Activated CD8-positive, alpha-beta memory T cell treated with anti-CD3 and anti-CD28 coated beads for 24 hours (primary cell): ENCODE measurements at places on chromosomes 7 and 10.

- DNase-seq, result no peak
Observed at GRCh38 chr10:12214763-12215218, 18.8 kb downstream of the CDC123 start.

DNA sequence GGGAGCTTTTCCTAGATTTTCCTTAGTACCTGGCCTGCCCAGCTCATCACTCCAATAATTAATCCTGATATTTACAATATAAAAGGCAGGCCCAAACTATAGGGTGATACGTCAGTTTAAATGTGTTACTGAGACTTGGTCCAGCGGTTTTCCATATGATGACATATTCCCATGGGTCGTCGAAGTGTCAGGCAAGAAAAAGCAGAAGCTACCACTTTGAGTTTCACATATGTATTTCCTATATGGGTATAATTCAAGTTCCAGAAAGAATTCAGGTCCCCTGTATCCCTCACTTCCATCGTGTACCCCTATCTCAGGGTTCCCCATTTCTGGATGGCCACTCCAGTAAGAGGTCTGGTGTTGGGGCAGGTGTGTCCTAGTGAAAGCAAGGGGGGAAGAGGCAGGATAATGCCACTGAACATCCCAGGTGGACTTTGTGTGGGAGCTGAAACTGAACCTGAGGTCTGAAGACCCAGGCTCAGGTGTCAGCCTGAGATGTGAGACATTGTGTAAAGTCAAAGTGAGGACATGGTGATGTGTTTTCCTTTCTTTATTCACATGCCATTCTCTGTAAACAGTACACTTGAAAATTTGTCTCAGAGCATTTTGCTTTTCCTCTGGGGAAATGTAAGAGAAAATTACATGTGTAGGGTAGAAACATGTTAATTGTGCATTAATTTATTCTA is 167.8 kb downstream of the PLXDC2 start:
- DNase-seq, result no peak

DNA sequence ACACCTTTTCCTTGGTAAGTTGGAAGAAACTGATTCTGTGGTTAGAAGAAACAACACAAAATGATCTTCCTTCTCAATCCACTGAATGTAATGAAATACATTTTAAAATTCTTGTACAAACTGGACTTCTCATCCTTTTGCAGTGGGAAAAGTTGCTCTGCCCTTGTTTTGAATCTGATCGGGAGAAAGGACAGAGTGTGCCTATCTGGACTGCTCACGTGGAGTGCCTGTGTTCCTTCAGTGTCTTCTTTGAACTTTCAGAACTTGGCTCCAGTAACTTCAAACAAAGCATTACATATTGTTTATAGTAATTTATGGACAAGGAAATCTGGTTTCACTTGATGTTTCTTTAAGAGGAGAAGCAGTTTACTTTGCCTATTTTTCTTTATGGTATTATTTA is 17.1 kb downstream of the SLC26A3 start:
- no peak for DNase-seq

DNA sequence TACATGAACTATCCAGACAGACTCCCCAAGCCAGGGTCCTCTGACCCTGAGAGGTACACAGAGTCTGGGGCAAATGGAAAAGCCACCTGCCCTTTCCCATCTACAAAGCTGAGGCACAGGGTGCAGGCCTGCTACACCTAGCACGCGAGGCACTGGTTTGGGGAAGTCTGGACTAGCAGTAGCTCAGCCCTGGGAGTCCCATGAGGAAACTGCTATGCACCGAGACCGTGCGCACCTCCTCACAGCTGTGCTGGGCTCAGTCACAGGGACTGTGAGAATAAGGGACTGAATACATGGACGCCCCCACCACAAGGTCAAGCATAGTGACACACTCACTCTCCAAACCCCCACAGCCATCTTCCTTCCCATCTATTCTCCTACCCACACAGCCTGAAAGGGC is 8.2 kb downstream of the MAT1A start:
- DNase-seq, result no peak

DNA sequence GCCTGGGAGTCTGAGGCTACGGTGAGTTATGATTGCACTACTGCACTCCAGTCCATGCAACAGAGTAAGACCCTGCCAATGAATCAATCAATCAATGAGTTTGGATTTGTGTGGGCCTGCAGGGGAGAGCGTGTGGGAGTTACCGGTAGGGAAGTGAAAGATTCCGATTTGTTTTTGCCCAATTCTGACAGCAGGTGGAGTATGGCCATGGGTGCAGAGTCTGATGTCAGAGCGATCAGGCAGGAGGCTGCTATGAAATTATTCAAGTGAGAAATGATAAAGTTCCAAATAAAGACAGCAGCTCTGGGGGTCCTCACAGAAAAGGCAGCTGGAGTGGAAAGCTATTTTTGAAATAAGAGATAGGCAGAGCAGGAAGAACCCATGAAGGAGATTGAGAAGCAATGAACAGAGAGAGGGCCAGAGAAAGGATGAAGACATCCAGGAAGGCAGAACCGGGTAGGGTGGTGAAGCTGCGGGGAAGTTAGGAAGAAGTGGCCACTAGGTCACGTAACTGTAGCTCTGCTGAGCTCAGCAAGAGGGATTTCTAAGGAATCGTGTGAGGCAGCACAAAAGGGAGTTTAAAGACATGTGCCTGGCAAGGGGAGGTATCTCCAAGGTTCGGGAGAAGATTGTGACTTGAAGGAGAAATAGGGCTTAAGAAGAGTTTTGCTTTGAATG is 93.7 kb upstream of the NMT2 start:
- no peak for DNase-seq

GRCh38 chr7:112005205-112005775 is 200.9 kb downstream of the DOCK4 start:
- no peak for DNase-seq

DNA sequence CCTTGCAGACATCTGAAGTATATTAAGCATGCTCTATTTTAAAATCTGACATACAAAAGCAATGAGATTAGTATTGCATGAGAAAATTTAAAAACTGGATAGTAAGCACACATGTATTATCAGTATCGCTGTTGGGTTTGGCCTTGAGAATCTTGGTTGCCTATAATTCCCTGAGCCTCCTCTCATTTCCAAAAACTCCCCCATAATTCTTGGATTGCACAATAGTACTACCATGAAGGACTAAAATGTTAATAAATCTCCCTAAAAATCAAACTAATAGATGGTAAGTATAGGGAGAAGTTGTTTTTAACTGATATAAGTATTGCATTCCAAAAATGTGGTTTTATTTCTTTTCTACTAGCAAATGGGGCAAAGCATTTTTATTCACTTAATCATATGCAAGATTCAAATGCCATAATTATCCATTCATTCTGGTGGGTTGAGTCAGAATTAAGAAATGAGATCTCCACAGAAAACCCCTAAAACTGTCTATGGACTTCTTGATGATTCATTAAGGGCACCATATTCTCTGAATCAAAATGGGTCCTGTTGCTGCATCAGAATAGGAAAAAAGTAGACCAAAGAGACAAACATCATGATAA is 10.3 kb upstream of the VIM start:
- DNase-seq, result no peak

DNA sequence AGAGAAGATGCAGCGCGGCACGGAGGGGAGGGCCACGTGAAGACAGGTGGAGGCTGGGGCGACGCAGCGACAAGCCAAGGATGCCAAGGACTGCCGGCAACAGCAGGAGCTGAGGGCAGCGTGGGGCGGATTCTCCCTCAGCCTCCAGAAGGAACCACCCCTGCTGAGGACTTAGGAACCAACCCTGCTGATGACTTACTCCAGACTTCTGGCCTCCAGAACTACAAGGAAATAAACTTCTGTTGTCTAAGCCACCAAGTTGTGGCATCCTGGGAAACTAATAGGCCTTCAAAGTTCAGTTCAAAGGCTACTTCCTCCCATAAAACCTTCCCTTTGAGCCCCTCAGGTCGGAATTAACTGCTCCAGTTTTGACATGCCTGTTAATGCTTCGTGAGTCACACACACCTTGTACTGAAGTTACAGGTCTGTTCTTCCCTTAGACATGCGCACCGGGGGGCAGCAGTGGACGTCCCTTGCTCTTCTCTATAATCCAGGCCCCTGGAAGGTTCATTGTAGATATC is 88.4 kb upstream of the RHEB start:
- DNase-seq, result no peak

- DNase-seq, result no peak
Observed at GRCh38 chr10:52383088-52383487, 69.0 kb downstream of the DKK1 start.

DNA sequence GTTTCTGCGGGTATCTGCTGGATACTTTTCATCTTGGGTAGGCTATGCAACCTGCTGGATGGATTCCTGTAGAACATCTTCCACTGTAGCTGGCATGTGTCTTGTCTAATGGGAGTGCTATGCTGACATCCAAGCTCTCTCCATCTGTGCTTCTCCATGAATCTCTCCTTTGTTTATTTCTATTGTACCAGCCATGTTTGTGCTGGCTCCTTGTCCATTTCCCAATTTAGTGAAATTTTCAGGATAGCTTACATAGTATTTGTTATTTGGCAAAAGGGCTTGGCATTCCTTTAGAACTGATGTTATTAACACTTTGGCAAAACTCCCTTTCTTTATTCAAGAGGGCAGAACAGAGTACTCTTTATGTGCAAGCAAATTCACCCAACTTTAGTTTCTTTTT is 198.0 kb downstream of the CSTF2T start:
- no peak for DNase-seq

- DNase-seq, result peak; percentile 63
Observed at GRCh38 chr7:1666317-1666822, 3.7 kb upstream of the ELFN1 start.

DNA sequence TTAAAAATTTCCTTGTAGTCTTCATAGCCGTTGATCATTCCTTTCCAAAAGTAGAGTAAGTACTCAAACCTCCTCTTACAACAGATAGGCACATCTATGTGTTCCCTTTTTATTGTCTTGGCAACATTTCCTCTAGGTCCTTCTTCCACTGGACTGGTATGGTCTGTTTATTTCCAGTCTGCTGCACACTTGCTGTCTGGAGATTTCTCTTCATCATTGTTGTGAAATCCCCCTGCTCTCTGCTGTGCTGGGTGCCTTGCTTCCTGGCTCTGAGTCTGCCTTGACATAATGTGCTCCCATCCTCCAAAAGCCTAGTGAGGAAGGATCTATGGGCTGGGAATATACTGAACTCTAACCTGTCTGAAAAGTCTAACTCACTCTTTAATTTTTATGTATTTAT is 545.3 kb upstream of the VSTM2A start:
- no peak for DNase-seq

DNA sequence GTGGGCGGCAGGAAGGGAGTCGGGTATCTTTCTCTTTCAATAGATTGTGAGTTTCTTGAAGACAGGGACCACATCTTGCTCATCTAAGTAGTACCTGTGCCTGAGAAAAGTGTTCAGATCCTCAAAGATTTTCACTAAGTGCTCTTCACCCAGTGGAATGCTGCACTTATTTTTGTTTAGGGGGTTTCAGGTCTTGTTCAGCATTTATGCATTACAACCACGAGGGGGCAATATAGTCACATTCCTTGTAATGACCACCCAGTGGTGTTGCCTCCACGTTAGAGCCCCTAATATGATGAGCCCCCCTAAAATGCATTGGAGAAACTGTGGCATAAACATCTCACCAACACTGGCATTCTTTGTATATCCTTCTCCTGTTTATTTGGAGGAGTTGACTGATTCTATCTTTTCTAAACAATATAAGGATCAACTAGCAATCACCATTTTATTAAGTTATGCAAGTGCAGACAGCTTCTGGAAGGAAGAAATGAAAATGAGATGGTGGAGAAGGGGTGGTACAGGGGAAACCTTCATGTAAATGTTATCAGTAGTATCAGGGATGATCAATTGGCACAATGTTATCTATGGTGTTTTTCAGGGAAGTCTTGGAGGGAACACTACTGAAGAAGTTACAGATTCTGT is 3.1 kb upstream of the PAPSS2 start:
- DNase-seq, result no peak

GRCh38 chr10:58570307-58570723 is 57.6 kb downstream of the BICC1 start:
- DNase-seq, result no peak

DNA sequence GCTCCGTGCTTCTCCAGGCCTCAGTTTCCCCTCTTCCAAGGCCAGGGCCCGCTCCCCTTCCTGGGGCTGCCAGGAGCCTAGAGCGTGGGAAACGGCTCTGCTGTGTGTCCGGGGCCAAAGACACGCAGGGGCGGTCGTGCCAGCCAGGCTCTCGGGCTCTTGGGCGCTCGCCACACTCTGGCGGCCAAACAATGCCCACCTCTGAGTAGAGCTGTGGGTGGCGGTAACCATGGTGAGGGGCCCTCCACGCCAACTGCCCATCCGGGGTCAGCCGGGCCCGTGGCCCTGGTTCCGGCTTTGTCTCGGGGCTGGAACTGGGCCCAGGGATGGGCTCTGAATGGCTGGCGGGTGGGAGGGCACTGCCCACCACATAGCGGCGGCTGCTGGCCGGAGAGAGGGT is 16.0 kb downstream of the GRIFIN start:
- DNase-seq, result no peak

DNA sequence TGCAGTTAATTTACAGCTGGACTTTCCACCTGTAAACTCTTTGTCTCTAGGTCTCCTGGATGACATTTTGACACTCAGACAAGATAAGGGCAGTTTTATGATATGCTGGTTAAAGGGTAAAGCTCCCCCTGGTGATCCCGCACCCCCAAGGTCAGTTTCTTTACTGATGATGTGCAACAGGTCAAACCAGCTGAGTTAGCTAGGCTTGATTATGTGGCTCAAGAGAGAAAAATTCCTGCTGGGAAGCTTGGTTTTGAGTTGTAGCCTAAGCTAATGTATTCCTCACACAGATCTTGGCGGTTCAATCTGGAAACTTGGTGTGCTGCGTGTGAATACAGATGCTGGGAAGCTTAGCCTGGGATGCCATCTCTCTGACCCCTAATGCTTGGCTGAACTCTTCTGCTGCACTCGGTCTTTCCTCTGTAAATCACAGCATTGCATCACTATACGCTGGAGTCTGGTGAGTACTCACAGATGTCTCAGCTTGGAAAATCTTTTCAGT is 11.4 kb upstream of the AKR1D1 start:
- DNase-seq, result no peak

- no peak for DNase-seq
Observed at GRCh38 chr10:86956195-86956847, 1.1 kb downstream of the MMRN2 start.

DNA sequence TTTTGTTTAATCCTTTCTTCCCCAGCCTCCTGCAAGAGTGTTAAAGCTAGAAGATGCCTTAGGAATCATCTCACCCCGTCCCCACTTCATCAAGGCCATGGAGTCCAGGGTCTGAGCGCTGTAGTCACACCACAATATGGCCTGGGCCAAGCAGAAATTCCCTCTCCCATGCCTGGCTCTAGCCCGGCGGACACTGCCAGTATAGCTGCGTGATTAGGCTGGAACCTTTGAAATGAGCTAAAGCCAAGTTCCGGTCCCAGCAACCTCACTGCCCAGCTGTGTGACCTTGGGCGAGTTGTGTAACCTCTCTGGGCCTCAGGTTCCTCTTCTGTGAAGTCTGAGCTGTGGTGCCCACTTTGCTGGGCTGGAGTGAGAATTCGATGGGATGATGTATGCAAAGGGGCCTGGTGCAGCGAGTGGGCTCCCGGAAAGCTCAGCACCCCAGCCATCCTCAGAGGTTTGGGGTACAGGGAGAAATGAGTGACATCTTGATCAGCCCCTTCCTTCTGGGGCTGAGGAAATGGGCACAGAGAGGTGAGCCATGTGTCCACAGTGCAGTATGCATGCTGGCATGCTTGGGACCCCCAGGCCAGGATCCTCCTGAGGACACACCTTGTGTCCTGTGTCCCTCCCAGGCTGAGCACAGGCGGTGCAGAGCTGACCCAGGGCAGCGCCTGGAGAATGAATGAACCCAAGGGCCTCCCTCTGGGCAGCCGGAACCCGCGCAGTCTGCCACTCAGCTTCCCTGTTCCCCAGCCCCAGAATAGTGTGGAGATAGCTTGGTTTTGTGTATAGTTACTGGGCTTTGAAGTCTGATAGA is 118.6 kb downstream of the ZMIZ1 start:
- no peak for DNase-seq
